ENCODE measurements at places on chromosomes 5 and 9. TPM values are rescaled to one million over a fixed set of nuclear protein-coding genes. Genes with fewer than 3 reads are reported as not detected.

FAM221B gene
- not detected for total RNA-seq

ADCY2 gene
- total RNA-seq: not detected

TNFSF8 gene
- not detected for total RNA-seq

SLC25A48 gene
- not detected for total RNA-seq

OTP gene
- not detected for total RNA-seq

FBN2 gene
- total RNA-seq: 40.0 TPM

PCDHGB5 gene
- 6.1 TPM for total RNA-seq

WHRN gene
- total RNA-seq: 3.1 TPM

SLCO4C1 gene
- under 0.01 TPM for total RNA-seq

CDC23 gene
- 18.9 TPM for total RNA-seq

OR1Q1 gene
- not detected for total RNA-seq

PCDHB14 gene
- total RNA-seq: 0.65 TPM

SVEP1 gene
- total RNA-seq: 0.19 TPM

LCN15 gene
- total RNA-seq: not detected

CDHR2 gene
- total RNA-seq: not detected

CTXN3 gene
- total RNA-seq: not detected

SH3TC2 gene
- total RNA-seq: 7.3 TPM

ADAMTSL1 gene
- 0.28 TPM for total RNA-seq

PCDHGB7 gene
- total RNA-seq: 4.1 TPM

ARL14EPL gene
- total RNA-seq: not detected

CYLC2 gene
- not detected for total RNA-seq

SPINK13 gene
- total RNA-seq: not detected

DNAJB5 gene
- total RNA-seq: 20.7 TPM

PCDHB2 gene
- total RNA-seq: not detected

C5orf46 gene
- not detected for total RNA-seq

WNT8A gene
- total RNA-seq: not detected

IL33 gene
- total RNA-seq: 17.4 TPM

GFRA3 gene
- not detected for total RNA-seq

CDH9 gene
- total RNA-seq: not detected

GAPVD1 gene
- 28.1 TPM for total RNA-seq

SLIT3 gene
- 1.3 TPM for total RNA-seq

SCGB3A2 gene
- total RNA-seq: not detected

ECM2 gene
- not detected for total RNA-seq

SLC6A3 gene
- total RNA-seq: not detected

CCNI2 gene
- total RNA-seq: 0.93 TPM

SNCB gene
- total RNA-seq: 0.14 TPM

GPX8 gene
- total RNA-seq: 26.2 TPM

KCNN2 gene
- not detected for total RNA-seq

SCAI gene
- total RNA-seq: 5.3 TPM

NXNL2 gene
- 0.23 TPM for total RNA-seq

FOXD4L3 gene
- not detected for total RNA-seq

PCDHB7 gene
- not detected for total RNA-seq

ARSI gene
- 3.3 TPM for total RNA-seq

LCN1 gene
- not detected for total RNA-seq
